AG04449 (cell line): ENCODE measurements at places on chromosomes 2 and 18.

- no peak for DNase-seq
Observed at GRCh38 chr2:131056932-131057287, 36.4 kb downstream of the FAM168B start.

DNA sequence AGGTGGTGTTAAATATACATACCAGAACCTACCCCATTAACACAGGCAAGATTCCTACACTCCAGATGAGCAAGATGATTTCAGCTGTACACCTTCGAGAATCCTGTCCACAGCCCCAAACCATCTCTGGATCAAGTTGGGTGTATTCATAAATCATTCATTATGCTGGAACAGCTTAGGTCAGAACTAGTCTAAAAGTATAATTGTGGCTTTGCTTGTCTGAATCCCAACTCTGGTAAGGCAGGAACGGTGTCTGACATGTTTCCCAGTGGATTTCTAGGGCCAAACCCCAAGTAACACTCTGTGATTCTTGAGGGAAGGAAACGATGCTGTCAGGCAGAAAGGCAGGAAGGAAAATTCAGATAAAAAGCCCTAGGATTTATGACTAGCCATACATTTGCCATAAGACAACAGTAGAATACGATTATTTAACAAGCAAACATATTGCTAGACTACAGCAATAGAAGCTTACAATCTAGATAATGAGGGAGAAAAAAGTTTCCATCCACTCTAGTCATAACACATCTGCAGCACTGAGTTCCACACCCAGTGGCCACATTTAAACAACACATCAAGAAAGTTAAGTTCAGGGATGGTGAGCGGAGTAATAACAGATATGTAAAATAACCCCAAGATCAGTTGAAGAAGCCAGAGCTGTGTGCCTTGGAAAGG, 444.8 kb downstream of the RND3 start:
- no peak for DNase-seq

DNA sequence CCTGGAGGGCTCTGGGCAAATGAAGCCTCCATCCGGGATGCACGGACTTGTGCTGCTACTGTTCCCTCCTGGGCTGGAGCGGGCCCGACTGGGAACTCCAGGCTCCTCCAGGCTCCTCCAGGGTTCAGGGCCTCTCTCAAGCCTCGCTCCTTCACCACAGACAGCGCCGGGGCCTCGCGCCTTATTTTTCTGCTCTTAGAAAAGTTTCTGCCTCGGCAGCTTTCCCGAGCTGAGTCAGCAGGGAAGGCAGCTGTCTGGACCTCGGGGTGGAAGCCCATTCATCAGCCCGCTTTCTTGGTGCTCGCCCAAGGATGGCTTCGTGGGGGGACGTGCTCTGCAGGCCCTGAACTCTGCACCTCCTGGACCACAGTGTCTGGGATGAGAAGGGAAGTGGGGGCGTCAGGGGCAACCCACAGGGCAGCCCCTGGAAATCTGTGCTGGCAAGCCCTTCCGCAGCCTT, 12.9 kb upstream of the TEX51 start:
- no peak for DNase-seq

- DNase-seq: no peak
Observed at GRCh38 chr2:227510620-227510958, 38.6 kb downstream of the AGFG1 start.

DNA sequence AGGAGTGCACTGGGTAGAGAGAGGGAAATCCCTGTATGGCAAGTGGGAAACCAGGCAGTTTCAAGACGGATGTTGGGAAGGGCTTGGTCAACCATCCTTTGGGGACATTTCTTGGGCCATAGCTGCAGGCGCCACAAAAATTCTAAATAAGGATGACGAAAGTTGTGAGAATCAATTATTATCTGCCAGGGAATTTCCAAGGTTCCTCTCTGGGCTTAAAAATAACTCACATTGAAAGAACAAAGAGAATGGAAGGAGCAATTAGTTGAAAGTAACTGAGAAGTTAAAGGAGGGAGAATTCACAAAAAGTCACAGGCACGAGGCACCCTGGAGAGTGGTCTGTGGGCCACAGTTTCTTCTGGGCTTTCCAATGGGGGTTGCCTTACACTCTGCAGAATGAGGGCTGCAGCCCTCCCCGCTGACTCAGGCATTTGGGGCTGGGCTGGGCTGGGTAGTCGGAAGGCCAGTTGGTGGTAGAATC, 195.7 kb downstream of the SMAD7 start:
- no peak for DNase-seq
